ENCODE measurements at places on chromosomes 11 and 22.

GRCh38 chr11:96063053-96063452, 139.1 kb upstream of the MTMR2 start:
- DNase-seq: no peak

DNA sequence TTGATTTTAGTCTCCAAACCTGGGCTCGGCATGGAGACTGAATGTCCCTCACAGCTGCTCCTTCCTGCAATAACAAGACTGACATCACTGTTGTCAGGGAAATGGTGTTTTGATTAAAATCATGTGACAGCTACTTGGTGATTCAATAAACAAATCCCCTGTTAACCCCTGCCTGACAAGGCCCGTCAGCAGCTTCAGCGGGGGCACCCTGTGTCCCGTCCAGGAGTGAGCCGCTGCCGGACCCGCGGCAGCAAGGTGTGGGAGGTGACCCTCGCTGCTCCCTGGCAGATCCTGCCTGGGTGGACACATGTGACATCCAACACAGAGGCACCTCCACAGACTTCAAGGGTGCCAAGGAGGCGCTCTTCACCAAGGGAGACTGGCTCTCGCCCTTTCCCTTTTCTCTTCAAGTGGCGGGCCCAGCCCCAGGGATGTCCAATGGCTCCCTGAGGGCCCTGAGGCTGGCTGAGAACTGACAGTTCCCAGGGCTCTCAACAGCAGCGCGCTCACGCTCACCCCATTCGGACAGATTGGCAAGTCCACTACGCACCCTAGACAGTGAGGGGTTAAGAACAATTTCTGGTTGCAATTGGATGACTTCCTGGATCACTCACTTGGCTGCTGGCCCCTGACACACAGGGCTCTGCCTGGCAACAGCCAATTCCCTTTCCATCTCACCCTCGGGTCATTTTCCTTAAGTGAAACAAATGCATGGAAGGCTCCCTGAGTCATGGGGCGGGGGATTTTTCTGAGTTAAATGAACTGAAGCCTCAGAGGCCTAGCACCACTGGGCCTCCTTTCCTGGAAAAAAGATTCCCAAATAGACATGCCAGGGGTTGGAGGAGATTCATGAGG, 30.7 kb downstream of the PPP2R1B start:
- DNase-seq: no peak

- no peak for DNase-seq
These were observed 4.9 kb upstream of the TESMIN start for GRCh38 chr11:68756171-68756766.

DNA sequence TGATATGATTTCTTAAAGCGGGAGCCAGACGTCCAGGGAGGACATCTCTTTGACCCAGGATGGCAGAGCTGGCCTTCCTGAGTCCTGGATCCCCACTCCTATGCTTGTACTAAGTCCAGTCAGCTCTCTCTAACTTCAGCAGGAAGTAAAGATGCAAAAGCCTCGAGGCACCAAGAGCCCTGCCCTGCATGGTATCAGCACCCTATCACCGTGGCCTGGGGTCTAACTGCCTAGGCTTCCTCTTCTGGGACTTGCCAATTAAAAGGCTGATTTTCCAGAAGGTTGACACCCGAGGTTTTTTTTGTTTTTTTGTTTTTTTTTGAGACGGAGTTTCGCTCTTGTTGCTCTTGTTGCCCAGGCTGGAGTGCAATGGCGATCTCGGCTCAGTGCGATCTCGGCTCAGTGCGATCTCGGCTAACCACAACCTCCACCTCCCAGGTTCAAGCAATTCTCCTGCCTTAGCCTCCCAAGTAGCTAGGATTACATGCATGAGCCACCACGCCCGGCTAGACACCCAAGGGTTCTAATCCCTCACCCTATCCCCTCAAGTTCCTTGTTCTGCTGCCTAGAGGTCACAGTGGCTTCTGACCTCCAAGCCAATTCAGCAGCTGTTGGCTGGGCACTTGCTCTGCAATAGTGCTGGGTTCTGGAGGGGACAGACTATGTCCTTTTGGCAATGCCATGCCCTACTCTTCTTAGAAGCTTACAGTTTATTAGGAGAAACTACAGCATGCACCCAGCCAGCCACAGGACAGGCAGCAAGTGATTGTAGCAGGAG, 50.6 kb upstream of the FTH1 start:
- DNase-seq: no peak

DNA sequence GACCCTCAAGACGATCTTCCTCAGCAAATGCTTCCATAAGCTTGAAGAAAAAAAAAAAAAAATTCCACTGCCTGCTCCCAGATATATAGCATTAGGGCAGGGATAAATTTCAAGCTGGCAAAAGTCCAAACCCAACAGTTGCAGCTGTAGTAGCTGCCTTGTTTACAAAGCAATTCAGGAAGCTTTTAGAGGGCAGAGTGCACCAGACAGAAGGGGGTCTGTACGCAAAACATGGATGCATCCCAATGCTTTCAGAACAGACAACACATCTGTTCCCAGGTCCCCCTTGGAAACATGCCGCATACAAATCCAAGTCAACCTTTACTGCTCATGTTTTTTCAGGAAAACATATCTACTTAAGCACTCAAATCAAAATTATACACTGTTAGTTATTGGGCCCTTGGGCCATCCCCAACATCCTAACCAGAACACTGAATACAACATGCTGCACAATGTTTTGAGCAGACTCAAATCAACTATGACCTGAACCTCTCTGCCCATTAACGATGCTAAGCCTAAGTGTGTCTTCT, 94.5 kb downstream of the CADM1 start:
- DNase-seq: no peak
